ENCODE measurements at places on chromosomes 3 and 15.

- peak; percentile 1 for DNase-seq
Observed at GRCh38 chr3:156010829-156011228, 109.5 kb upstream of the KCNAB1 start.

- no peak for DNase-seq
Observed at GRCh38 chr15:58684036-58684710, 65.3 kb downstream of the ADAM10 start.

DNA sequence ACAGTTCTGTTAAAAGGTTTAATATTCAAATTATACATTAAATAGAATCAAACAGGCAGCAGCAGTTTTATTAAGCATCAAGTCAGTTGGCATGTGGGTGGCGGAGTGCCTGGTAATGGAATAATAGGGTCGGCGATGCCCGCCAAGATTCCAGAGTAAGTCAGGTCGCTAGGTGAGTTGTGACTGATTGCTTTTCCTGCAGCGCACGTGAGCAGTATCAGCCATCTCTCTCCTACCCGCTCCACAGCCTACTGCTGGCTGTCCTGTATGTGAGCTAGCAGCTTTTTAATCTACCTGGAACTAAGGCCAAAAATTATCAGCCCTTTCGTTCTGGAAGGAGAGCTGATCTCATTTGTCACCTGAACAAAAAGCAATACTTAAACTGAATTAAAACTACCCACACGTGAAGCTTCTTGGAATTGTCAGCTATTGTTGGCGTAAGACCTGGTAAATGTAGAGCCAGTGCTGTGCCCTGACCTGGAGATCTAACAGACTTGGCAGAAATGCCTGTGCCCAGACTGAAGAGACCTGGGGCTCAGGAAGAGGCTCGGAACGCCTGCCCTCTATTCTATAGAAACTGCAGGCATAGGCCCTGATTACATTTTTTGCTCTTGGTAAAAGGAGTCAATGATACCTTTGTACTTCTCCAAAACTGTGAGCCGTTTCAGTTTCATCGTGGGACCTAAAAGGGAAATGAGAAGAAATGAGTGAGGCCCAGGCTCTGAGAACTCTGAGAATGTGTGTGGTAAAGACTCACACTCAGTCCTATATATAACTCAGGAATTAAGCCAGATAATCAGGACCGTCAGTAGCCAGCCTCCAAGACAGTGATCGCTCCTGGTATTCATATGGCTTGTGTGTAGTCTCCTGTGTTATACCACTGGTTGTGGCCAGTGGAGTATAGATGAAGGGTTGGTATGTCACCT lies 21.9 kb downstream of the IDH3A start:
- DNase-seq: no peak

DNA sequence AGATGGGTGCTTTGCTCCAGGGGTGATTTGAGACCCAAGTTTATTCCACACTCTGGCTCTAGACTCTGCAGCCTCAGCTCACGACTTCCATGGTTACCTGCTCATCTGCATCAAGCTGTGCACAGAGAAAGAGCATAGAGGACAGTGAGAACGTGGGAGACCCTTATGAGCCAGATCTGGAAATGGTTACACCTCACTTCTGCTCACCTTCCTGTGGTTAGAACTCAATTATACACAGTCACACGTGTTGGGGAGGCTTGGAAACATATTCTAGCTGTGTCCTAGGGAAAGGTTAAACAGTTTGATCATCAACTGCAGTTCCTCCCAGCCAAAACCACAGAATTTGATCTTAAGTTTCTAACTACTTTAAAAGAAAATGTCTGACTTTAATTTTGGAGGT lies 1.8 kb downstream of the FETUB start:
- no peak for DNase-seq

GRCh38 chr3:132854856-132855535 lies 132.8 kb upstream of the NPHP3 start:
- peak; percentile 20 for DNase-seq

DNA sequence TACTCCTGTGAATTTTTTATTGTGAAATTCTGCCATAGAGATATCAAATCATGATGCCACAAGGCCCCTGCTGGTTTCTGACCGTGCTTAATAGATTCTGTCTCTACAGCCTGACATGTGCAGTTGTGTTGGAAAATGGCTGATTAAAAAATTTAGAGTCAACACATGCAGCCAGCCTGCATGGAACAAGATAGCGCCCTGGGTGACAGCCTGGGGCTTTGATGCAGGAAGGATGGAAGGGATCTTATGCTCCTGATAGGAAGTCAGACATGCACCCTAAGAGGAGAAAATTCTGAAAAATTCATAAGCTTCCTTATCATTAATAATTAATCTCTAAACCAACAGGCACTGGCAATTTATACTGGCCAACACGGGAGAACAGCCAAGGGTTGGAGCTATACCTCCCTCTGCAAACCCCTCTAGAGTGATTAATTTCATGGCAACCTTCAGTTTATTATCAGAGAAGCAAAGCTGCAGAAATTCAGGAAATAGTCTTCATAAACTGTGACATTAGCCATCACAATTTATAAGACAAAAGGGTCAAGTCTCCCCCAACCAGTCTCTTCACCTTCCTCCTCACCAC lies 198.4 kb downstream of the CADPS start:
- DNase-seq: no peak

DNA sequence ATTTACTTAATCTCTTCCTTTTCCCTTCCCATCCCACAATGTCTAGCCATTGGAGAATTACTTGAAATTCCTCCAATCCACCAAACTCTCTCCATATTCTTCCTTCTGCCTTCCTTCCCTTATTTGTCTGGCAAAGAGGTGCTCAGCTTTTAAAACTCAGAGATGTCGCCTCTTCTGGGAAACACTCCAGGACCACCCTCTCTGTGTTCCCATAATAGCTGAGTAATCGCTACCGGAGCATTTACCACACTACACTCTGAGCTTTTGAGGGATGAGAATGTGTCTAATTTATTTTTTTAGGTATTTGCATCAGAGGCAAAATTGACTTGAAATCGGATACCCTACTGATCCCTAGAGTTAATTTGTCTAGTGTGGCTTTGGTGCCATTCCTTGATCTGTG lies 245.7 kb upstream of the TPRG1 start:
- no peak for DNase-seq

DNA sequence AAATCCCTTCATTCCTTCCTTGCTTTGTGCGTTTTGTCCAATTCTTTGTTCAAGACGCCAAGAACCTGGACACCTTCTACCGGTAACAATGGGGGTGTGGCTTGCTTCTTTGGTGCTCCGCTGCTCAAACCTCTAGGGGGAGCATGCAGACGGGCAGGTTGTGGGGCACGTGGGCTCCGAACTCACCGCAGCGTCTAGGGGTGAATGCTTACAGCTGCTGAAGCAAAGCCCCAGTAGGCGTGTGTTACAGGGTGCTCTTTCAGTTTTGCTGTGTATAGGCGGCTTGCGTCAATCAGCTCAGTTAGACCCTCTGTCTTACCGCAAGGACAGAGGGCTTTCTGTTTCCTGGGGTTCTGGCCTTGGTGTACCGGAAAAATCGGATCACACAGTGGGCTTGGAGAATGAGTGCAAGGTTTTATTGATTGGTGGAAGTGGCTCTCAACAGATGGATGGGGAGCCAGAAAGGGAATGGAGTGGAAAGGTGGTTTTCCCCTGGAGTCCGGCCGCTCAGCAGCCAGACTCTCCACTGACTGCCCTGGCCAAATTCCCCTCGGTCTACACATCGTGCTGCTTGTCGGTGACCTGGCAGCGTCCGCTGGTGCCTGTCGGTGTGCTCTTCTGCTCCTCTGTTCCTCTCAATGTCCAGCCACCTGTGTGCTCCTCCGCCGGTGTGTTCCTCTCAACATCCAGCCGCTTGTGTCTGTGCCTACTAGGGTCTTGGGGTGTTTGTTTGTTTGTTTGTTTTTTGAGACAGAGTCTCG lies 1.2 kb upstream of the LRRC34 start:
- peak; percentile 40 for DNase-seq

GRCh38 chr3:31858439-31858838 lies 122.6 kb downstream of the OSBPL10 start:
- DNase-seq: no peak

- no peak for DNase-seq
Observed at GRCh38 chr15:69092159-69092558, 68.3 kb upstream of the GLCE start.

DNA sequence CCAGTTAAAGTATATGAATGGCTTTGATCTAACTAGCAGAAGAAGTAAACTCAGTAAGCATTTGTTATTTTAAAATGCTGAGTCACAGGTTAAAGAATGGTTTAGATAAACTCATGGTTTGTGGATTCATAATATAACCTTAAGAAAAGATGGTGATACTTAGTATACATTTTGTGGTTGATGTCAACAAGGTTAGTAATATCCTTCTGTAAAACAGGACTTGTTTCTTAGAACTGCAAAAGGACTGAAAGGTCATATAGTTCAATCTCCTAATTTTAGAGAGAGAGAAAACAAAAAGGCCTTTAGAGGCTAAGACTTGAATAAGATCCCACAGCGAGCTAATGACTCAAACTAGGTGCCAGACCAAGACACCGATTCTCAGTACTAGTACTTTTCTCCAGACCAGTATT lies 50.0 kb downstream of the STRIT1 start:
- no peak for DNase-seq

- no peak for DNase-seq
Observed at GRCh38 chr15:81101894-81102815, 31.9 kb upstream of the CFAP161 start.

- DNase-seq: no peak
Observed at GRCh38 chr3:104887069-104887468, 479.6 kb upstream of the ALCAM start.

- no peak for DNase-seq
Observed at GRCh38 chr3:149131589-149131988, 2.2 kb downstream of the HPS3 start.

Data from NCI-H345 (cell line).